ENCODE measurements at places on chromosomes 5 and 9.

GRCh38 chr5:96640696-96641095 is 21.5 kb upstream of the CAST start:
- DNase-seq = no peak

DNA sequence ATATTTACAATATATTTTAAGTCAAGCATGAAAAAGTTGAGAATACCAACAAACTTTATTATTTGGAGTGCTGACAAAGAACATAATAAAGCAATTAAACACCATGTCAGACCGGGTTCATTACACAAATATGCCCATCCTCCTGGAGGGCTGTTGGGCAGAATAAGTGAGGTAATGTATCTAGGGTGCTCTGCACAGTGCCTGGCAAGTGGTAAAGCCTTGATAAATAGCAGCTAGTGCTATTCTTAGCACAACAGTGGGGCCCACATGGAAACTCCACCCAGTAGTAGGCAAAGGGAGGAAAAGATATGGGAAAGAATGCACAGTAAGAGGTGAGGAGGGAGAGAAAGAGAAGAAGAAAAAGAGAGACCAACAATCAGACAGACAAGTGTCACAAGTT is 97.7 kb downstream of the SLC1A3 start:
- DNase-seq = no peak

- DNase-seq = peak; percentile 20
Measured at GRCh38 chr5:116498503-116499048, 76.0 kb downstream of the SEMA6A start.

GRCh38 chr5:115977096-115977495 is 14.8 kb downstream of the LVRN start:
- no peak for DNase-seq

DNA sequence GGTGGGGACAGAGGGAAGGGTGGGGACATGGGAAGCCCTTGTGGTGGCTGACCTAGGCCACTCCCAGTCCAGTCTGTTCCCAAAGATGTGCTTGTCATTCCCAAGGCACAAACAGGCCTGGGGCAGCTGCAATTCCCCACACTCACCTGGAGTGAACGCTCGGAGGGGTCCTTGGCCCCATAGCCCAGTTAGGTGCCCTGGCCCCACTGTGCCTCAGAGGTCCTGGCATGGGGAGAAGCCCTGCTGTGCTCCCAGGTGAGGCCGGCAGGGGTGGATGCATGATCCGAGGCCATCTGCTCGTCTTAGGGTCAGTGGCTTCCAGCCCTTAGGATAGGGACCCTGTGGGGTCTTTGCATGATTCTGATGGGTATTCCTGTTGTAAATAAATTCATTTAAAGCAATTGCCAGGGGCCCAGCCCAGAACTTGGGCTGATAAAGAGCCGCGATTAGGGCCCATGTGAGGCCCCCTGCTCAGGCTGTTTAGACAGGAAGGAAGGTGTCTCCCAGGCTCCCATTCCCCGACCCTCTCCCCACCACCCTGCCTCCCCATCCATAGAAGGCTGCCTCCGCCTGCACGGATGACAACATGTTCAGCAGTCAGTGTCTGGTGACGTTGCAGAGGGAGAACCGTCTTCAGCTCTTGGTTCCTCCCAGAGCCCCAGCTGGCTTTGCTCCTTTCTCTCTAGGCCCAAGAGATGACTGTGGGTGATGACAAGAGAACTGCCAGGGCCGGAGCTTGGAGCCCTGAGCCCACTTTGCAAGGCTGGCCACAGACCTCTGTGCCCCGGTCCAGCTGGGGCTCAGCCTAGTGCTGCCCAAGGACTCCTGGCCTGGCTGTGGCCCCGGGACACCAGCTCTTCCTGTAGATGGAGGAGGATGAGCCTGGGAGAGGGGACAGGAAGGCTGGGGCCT is 28.4 kb upstream of the IRX4 start:
- DNase-seq = no peak

DNA sequence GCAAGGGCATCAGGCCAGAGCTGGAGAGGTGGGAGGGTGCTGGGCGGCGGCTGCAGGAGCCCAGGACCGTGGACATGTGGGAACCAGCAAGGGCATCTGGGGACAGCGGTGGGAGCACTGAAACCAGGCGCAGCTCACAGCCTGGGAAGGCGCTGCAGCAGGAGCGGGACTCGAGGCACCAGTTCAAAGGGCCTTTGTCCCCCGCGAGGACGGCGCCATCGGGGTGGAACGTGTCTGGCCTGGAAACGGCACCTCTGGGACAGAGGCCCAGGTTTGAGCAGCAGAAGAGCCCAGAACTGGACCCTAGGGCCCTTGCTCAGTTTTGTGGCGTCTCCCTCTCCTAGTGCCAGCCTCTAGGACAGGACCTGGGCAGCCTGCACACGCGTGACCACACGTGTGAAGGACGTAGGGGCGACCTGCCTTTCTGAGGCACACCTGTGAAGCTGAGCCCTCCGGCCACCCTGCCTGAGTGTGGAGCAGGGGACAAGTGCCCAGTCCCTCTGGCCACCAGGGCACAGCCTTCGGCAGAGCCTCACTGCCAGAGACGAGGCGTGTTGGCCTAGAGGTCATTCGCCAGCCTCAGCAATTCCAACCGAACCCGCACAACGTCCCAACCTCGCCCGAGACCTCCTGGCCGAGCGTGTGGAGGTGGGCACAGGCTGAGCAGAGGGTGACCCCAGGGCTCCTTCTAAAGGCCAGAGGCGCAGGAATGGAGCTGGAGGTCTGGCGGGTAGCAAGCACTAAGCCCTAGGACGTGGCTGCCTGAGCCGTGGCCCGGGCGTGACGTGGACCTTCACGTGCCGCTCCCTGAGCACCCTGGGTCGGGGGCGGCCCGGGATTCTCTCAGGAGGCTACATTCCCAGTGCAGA is 2.2 kb upstream of the TMEM210 start:
- no peak for DNase-seq

DNA sequence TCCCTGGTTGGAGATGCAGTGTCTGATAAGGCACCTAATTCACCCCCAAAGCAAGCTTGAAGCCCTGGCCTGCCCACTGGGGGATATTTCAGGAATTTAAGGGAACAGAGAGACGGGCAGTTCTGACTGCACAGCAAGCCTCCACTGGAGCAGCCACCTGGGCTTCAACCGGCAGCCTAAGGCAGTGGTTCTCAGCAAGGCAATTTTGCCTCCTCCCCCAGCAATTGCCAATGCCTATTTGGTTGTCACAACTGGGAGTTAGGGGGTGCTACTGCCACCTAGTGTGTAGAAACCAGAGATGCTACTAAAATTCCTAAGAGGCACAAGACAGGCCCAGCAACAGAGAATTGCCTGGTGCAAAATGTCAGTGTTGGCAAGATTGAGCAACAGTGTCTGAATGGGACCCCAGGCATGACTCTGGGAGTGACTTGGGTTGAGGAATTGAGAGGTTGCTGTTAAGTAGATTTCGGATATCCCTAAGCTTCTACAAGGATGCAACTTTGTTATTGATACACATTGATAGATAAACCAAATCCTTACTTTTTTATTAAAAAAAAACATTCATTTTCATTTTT is 58.7 kb upstream of the CTSL start:
- peak; percentile 16 for DNase-seq

GRCh38 chr9:133205996-133206931 is 2.8 kb downstream of the OBP2B start:
- no peak for DNase-seq

DNA sequence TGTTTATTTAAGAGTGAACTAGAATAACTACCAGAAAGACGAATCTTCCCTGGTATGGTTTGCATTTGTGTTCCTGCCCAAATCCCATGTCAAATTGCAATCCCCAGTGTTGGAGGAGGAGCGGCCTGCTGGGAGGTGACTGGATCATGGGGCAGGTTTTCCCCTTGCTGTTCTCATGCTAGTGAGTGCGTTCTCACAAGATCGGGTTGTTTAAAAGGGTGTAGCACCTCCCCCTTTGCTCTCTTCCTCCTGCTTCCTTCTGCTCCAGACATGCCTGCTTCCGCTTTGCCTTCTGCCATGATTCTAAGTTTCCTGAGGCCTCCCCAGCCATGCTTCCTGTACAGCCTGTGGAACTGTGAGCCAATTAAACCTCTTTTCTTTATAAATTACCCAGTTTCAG is 210.3 kb upstream of the TBC1D2 start:
- no peak for DNase-seq

DNA sequence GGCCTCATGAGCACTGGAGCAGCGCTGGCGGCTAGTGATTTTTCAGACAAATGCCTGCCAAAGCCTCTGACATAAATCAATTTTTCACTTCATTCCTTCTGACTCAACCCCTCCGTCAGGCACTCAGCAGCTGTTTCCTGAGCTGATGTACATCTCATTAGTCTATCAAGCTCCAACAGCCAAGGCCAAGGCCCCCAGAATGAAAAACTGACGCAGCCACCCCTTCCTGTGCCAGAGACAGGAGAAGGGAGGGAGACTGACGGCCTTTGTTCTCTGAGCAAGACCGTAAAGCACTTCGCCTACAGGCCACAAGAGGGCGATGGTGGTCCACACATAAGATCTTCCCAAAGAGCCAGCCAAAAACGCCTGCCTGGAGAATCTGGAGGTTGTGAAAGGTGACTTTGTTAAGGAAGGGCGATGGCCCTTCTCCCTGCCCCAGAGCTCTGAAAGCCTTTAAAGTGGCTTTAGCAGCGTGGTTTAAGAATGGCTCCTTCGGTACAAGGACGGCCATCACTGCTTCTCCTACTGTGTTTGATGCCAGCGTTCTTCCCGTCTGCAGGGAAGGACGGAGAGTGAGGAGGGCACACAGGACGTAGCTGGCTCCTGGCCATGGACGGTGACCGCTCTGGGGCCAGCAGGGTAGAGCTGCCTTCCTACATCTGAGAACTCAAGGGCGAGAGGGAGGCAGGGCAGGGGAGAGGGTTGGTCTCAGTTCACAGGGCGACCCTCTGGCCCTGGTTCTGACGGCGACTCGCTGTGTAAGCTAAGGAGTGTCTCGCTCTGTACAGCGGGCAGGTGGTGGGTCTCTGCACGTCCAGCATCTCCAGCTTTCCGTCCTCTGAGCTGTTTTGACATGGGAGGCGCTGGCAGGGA is 37.0 kb downstream of the ALG2 start:
- DNase-seq = peak; percentile 72
